ENCODE measurements at places on chromosomes 4 and X.

DNA sequence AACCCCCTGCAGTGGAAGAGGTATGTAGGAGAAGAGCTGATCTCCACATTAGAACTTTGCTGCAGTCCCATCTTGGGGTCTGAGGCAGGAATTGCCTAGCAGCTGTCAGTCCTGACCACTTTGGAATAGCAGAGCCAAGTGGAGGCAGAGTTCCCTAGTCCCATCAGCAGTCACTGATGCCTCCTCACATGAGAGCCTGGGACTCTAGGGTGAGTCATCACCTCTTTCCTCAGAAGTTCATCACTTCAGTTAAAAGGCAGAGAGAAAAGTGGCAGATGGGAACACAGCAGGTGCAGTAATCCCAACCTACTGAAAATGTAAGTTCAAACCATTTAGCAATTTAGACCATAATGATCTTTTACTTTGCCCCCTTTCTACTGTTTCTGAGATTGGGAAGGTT is 73.9 kb upstream of the MED14 start:
- DNase-seq: no peak

- DNase-seq: no peak
Measured at GRCh38 chr4:22486276-22486675, 29.6 kb downstream of the ADGRA3 start.

DNA sequence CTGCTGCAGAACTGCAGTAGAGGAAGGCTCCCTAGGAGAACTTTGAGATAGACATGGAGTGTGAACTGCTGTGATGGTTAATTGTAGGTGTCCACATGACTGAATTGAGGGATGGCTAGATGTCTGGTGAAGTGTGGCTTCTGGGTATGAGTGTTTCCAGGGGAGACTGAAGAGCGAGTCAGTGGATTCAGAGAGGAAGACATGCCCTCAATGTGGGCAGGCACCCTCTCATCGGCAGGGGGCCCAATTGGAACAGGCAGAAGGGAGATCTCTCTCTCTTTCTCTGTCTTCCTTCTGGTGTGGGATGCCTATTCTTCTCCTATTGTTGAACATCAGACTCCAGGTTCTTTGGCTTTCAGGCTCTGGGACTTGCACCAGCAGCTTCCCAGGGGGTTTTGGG is 304.7 kb upstream of the GATB start:
- DNase-seq: no peak

GRCh38 chrX:45566456-45566855 is 365.8 kb upstream of the DIPK2B start:
- no peak for DNase-seq

GRCh38 chr4:145957302-145957701 is 18.7 kb upstream of the ZNF827 start:
- DNase-seq: no peak

DNA sequence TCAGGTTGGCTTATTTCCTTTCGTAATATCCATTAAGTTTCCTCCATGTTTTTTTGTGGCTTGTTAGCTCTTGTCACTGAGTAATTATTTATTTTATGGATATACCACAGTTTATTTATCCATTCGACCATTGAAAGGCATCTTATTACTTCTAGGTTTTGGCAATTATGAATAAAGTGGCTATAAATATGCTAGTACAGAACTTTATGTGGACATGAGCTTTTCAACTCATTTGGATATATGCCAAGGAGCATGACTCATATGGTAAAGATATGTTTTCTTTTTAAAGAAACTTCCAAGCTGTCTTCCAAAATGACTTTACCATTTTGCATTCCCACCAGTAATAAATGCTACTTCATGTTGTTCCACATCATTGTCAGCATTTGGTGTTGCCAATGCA is 803.6 kb downstream of the GLUD2 start:
- DNase-seq: no peak

DNA sequence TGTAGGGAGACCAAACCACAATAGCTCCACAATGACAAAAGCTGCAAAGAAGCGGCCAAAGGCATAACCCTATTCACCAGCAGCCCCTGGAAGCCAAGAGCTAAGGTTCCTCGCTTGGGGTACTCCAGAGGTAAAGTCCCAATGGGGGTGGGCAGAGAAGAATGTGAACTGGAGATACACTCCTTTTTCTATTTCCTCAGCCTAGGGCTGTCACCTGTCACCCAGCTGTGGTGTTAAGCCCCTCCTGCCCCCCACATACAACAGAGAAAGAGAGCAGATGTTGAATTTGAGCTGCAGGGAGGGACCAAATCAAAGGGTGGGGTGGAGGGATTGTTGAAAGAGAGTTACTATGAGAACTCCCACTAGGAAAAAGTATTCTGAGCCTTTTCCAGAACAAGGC is 26.1 kb downstream of the AMOT start:
- no peak for DNase-seq

GRCh38 chr4:14528918-14529317 is 473.4 kb upstream of the CPEB2 start:
- no peak for DNase-seq

DNA sequence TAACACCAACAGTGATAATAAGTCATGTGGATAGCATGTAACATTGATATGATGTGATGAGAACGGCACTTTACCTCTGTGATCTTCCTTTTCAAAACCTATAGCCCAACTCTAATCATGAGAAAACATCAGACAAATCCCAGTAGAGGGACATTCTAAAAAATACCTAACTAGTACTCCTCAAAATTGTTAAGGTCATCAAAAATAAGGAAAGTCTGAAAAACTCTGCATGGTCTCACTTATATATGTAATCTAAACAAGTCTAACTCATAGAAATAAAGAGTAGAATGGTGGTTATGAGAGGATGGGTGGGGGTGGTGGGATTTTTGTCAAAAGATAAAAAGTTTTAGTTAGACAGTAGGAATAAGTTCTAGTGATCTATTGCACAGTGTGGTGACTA is 243.9 kb upstream of the GRIA3 start:
- DNase-seq: no peak

DNA sequence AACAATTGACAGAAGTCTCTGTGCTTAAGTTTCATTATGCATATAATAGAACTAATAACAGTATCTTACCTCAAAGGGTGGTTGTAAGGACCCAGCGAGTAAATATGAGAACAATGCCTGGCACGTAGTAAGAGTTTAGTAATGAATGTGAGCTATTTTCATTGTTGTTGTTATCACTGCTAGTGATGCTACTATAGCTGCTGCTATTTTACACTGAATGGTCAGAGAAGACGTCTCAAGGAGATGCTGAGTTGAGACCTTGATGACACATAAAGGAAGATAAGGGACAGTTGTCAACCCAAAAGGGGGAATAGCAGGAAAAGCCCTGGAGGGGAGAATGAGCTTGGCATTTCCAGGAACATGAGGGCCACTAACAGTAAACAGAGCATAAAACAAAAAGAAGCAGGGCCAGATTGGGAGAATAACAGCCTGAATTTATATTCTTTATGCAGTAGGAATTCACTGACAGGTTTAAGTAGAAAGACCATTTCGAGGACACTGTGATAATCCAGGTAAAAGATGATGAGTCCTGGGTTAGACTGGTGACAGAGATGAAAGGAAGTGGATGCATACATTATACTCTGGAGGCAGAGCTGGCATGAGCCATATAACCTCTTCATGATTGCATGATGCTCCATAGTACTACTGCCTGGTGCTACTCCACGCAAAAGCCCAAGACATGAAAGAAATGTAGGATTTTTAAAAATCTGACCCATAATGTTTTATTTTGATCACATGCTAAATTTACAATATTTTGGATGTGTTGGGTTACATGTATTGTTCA is 23.1 kb downstream of the ATP8A1 start:
- no peak for DNase-seq

GRCh38 chrX:101417190-101417589 is 9.2 kb downstream of the HNRNPH2 start:
- no peak for DNase-seq

DNA sequence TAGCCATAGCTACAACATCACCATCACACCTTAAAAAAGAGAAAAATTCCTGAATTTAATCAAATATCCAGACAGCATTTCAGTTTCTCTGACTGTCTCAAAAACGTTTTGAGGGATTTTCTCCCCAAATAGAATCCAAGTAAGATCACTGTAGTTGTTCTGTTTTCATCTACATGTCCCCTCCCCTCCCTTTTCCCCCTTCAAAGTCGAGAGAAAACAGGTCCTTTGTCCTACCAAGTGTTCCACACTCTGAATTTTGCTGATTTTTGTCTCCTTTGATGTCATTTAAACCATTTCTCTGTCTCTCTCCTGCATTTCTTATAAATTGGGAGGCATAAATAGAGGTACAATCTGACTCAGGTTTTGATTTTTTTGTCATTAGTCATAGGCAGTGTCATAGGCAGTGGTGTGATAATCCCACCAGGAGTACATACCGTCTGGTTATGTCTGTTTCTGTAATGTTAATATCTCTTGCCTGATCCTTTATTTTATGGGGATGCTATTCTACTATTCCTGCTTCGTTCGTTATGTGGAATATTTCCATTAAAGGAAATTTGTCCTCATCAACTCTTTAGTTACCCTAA is 348.6 kb downstream of the PTTG2 start:
- no peak for DNase-seq

GRCh38 chrX:153794897-153795816 is 689 bp downstream of the SSR4 start:
- DNase-seq: no peak

GRCh38 chr4:130044788-130045531 is 949.0 kb downstream of the C4orf33 start:
- DNase-seq: no peak

- DNase-seq: no peak
Measured at GRCh38 chr4:176927664-176928063, 134.9 kb upstream of the VEGFC start.

- DNase-seq: no peak
Measured at GRCh38 chr4:15756361-15756861, 21.7 kb upstream of the CD38 start.

DNA sequence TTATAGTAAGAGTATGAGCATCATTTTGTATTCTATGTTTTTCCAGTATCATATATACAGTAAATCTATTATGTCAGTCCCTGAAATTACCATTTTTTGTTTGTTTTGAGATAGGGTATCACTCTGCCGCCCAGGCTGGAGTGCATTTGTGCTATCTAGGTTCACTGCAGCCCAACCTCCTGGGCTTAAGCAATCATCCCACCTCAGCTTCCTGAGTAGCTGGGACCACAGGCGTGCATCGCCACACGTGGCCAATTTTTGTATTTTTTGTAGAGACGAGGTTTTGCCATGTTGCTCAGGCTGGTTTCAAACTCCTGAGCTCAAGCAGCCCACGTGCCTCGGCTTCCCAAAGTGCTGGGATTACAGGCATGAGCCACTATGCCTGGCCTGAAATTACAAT is 85.6 kb downstream of the ZNF330 start:
- DNase-seq: no peak

DNA sequence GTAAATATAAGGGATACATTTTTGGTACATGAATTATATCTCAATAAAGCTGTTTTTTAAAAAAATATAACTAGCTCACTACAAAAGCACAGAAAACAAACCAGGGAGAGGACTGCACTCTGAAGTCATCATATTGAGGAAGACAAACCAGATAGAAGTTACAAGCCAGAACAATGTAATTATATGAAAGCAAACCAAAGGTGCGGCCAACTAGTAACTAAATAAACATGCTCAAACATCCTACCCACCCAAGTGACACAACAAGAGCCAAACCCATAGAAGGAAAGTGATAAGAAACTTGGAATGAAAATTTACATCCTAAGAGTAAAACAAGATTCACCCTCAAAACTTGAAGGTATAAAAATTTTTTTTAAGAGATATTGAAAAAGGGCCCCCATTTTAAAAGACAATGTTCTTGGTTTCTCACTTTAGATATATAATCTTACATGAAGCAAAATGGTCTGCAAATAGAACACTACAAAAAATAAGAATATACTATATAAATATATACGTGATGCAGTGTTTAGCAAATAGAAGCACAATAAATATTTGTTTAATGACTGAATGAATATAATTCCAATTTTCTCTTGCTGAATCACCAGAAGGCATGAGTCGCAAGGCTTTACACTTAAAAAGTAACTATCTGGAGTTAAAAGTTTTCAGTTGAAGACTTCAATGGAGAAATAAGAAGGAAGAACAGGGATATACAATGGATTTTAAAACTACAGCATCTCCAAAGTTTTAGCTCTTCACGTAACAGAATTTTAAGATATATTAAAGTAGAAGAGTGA is 4.0 kb upstream of the SH3D19 start:
- no peak for DNase-seq

GRCh38 chrX:57104406-57104805 is 16.9 kb downstream of the SPIN2B start:
- DNase-seq: no peak

- DNase-seq: no peak
Measured at GRCh38 chr4:26275281-26275680, 45.5 kb upstream of the RBPJ start.

DNA sequence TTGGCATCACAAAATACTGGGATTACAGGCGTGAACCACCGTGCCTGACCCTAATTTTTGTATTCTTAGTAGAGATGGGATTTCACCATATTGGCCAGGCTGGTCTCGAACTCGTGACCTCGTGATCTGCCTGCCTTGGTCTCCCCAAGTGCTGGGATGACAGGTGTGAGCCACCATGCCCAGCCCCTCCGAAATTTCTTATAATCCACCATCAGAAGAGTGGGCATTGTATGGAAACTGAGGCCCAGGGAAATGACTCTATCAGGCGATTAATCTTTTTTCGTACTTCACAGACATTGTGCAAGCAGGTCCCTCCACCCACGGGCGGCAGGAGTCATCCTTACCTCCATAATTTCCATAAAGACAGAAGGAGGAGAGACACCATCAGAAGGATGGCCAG is 16.0 kb downstream of the CRLF2 start:
- no peak for DNase-seq

DNA sequence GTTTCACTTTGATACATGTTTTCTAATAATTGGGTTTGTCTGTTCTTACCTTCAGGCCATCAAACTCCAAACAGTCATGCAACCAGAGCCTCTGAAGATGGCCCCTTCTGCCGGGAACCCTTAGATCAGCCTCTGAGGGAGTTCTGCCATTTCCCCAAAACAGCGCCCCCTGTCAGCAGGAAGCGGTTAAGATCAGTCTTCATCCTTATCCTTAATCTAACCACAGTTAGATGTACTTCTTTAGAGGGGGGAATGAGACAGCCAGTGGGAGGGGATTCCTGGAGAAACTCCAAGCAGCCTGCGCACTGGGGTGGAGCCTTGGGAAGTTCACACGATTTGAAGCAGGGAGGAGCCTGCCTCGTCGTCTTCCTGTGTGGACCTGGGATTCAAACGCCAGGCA is 185.4 kb downstream of the INPP4B start:
- DNase-seq: no peak

GRCh38 chrX:372856-373640 is 13.7 kb downstream of the PPP2R3B start:
- DNase-seq: no peak

DNA sequence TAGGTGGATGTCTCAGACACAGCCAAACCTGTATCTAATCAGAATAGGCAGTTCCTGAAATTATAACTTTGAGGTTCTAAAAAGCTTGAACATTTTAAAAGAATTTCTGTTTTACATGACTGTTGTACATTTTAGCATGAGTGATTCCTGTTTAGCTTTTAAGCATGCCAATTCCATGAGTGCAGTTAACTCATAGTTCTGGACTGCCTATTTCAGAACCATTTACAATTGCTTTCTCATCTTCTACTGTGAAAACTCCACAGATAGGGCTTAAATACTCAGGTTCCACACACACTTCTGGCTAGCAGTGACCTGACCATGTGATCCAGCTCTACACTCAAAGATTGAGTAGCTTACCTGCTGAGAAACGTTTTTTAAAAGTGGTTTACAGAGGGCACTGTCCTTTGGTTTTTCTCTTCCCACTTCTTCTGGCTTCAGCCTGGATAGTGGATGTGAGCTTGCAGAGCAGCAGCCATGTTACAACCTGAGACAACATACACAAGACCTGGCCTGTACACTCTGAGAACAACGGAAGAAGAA is 280.8 kb downstream of the ANKRD50 start:
- DNase-seq: no peak

GRCh38 chr4:118991686-118992085 is 103.0 kb downstream of the SYNPO2 start:
- no peak for DNase-seq

Measured in NCI-H2081 (cell line).